ENCODE measurements at places on chromosomes 1 and 21.

- DNase-seq = no peak
Measured at GRCh38 chr1:19602486-19602885, 41.6 kb upstream of the NBL1 start.

- no peak for DNase-seq
Measured at GRCh38 chr21:36704281-36704957, 5.5 kb downstream of the SIM2 start.

DNA sequence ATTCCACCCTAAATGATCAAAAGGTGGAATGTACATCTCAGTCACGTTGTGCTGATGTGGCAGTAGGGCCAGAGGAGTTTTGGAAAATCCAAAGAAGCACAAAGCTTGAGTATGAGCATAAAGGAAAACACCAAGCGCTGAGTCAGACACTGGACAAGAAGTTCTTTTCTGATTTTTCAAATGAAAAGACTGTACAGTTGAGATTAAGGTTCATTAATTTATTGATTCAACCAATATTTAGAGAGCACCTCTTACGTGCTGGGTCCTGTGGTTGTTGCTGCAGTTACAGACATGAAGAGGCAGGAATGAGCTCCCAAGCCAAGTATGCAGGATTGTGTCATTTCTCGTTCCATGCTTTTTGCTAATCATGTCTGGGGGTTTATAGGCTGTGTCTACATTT, 28.9 kb upstream of the APP start:
- no peak for DNase-seq

DNA sequence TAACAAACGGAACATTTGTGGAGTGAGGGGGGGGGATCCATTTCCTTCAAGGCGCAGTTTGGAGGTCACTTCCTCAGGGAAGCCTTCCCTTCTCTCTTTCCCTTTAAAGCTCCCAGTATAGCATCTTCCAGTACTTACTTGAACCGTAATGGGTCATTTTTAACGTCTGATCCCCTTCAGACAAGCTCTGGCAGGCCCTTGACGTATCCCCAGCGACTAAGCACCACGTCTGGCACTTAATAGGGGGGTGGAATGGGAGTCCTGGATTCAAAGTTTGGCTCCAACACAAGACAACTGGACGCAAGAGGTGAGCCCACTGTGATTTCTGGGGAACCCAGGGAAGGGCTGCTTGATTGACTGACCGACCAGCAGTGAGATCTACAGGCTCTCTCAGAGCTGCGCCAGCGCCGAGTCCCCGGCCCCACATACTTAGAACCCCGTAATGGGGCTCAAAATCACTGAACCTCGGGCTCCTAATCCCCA, 441 bp downstream of the YARS1 start:
- DNase-seq = no peak

DNA sequence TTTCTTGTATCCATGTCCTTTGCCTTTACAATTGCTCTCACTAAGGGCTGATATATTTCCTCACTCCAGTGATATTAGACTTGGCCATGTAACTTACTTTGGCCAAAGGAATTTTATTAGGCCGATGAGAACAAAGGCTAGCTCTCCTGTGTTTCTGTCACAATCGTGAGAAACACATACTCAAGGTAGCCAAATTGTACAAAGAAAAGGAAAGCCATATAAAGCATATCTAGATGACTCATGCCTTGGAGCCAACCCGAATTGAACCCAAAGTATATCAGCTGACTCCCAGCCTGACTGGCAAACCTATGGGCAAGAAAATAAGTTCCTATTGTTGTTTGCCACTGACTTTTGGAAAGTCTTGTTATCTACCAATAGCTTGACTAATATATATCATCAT, 371.7 kb upstream of the LRRC7 start:
- no peak for DNase-seq

DNA sequence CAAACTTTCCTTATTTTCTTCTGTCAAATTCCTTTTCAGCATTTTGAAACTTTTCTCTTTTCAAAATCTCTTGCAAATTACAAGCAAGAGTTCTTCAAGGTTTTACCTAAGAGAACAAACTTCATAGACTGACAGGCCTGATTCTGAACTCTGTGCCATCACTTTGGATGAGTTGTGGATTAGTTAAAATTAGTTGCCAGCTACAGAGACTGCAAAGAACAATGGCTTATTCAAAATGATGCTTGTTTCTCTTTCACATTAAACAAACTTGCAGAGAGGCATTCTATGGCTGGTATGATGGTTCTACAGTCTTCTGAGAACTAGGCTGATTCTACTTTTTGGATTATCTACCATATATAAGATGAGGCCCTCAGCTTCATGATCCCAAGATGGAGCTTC, 3.8 kb downstream of the LRRC8B start:
- DNase-seq = no peak

DNA sequence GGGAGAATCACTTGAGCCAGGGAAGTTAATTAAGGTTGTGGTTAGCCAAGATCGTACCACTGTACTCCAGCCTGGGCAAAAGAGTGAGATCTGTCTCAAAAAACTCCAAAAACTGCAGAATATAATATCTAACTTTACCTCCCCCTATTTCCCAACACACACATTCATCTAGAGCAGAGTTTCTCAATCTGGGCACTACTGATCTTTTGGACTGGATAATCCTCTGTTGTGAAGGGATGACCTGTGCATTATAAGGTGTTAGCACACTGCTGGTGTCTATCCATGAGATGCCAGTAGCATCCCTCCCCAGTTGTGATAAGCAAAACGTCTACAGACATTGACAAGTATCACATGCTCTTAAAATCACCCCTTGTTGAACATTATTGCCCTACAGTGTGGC, 61.8 kb downstream of the RGS13 start:
- no peak for DNase-seq

GRCh38 chr1:211280910-211281309, 21.7 kb downstream of the RCOR3 start:
- no peak for DNase-seq

DNA sequence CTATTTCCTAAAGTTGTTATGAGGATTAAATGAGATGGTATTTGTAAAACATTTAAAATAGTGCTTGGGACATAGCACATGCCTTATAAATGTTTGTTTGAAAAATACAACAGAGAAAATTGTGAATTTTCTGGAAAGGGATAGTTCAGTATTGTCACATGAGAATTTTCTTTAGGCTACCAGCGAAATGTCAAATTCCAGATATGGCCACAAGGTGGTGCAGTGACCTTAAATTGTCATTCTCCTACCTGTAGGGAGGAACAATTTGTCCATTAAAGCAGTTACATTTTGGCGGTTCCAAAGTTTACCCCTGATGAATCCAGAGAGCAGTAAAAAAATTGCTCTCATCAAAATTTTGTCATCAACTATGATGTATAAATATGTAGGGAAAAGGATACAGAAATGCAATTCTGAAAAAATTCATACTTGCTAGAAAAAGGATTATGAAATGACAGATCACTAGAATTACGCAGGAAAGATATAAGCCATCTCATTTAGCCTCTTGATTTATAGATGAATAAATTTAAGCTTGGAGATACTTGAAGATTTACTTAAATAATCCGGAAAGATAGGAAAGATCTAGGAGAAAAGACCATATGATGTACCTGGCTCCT, 50.2 kb upstream of the TSHB start:
- no peak for DNase-seq

DNA sequence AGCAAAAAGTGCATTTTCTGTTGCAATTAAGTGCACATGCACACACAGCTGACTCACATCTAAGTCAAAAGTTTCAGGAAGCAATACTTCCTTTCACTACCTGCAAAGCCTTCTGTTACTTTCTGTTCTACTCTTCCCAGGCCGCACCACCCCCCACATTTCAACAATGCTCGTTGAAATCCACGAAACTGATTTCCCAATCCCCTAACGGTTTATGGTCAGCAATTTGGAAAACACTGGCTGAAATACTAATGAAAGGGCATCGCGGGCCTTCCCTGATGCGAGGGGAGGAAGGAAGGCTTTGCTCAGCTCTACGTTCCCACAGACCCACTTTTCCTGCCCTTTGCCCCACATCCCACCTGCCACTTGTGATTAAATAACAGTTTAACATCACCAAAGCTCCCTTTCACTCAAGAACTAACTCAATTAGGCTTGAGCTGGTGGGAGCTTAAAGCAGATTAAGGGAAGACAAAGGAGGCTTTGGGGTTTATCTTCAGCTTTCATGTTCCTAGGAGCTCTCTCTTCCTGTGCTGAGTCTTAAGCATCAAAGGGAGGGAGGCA, 243.2 kb upstream of the RAB4A start:
- DNase-seq = no peak

GRCh38 chr1:41666981-41667631, 182.6 kb upstream of the EDN2 start:
- DNase-seq = no peak

DNA sequence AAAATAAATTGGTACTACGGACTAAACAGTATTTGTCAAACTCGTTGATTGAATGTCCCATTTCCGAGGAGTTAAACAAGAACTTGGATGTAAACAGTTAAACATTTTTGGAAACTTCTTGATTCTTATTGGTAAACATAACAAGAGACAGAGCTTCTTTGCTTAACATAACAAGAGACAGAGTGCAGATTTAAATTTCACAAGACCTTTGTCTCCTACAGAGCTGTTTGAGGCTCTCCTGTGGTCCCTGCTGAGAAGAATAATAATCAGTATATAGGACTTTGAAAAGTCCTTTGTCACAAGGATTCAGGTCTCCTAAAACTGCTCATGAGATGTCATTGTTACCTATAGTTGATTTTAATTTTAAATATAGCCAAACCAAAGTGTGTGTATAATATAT, 170.6 kb upstream of the C21orf91 start:
- no peak for DNase-seq

GRCh38 chr1:226569879-226570547, 21.4 kb downstream of the STUM start:
- no peak for DNase-seq

- DNase-seq = no peak
Measured at GRCh38 chr1:231194476-231194842, 32.6 kb downstream of the TRIM67 start.
